Right cardiac atrium (tissue), 5 donors: ENCODE measurements at places on chromosomes 5 and 9. TPM values are rescaled to one million over a fixed set of nuclear protein-coding genes. Genes with fewer than 3 reads are reported as not detected.

DNA sequence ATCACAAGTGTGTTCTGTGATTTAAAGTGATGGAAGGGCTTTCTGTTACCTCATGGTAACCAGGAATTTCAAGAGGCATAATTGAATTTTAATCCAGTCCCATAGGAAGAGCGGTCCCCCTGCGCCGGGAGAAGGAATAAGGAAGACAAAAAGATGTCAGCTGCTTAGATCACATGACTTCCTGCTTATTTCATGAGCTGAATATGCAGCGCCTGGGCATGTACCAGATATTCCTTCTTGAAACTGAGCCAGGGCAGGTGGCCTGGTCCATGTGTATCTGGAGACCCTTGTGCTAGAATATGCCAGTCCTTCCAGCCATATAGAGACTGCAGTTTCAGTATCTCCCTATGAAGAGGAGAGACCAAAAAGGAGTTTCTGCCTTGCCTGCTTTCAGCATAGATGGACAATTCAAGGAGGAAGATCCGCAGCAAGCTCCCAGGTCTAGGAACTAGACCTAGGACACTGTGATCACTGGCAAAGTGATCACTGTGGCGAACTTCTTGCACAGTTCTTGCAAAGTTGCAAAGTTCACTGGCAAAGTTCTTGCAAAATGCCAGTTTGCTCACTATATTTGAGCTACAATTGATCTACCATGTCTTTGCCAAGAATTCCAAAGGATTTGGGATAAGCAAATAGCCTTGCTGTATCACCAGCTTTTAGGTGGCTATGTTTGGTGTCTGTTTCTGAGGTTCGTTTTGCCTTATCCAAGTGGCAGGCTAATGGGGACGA is 102.9 kb upstream of the PHYKPL start:
- DNase-seq = no peak

DNA sequence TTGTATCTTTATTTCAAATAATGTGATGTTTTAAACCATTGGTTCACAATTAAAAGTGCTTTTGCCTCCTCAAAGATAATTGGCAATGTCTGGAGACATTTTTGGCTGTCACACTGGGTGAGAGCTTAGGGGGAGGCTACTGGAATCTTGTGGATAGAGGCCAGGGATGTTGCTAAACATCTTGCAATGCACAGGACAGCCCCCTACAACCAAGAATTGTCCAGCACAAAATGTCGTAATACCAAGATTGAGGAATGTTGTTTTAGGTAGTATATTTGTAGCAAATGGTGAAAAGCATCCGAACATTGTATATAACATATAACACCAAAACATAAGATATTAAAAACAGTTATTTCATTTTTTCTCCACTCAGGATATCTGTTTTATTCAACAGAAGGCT is 99.8 kb downstream of the SLC44A1 start:
- no peak for DNase-seq

GRCh38 chr9:123310551-123311249 is 42.3 kb upstream of the STRBP start:
- DNase-seq = no peak

- no peak for DNase-seq
Measured at GRCh38 chr9:36772449-36773403, 200.0 kb downstream of the MELK start.

GRCh38 chr5:154031937-154032489 is 6.7 kb downstream of the FAM114A2 start:
- DNase-seq = no peak

NR5A1 gene
- total RNA-seq = not detected
